Activated naive CD8-positive, alpha-beta T cell treated with anti-CD3 and anti-CD28 coated beads for 36 hours (primary cell): ENCODE measurements at places on chromosomes 12 and 14. TPM values are rescaled to one million over a fixed set of nuclear protein-coding genes. Genes with fewer than 3 reads are reported as not detected.
A peak's percentile ranks its signal among the peaks of the same experiment; 100 is the strongest.

DNA sequence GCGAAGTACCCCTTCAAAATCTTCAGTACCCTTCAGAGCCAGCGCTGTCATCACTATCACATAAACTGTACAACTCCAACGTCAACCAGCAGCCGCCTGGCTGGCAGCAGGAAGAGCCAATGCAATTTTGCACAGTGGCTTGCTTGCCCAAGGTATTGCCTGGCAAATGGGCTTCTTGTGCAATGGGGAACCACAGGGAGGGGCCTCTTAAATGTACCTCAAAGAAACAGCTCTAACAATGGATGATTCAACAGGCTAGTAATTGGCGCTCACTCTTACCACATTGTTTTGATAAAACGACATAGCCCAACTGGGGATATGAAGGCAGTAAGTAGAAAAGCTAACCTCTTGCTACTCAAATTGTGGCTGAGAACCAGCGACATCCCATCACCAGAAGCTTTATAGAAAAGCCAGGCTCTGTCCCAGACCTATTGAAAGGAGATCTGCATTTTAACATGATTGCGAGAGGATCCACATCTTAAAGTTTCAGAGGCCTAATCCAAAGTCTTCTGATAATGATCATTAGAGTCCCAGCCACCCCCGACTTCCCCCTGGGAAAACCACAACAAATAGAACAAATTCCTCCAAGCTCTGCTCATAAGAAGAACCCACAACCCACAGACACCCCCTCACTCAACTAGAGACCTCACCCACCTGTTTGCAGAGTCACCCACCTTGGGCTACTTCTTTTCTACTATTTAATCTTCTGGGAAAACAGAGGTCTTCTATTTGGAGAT lies 125.3 kb upstream of the HIF1A start:
- DNase-seq = peak; percentile 59

- peak; percentile 73 for DNase-seq
Measured at GRCh38 chr12:9741726-9742125, 8.8 kb upstream of the CLECL1 start.

DNA sequence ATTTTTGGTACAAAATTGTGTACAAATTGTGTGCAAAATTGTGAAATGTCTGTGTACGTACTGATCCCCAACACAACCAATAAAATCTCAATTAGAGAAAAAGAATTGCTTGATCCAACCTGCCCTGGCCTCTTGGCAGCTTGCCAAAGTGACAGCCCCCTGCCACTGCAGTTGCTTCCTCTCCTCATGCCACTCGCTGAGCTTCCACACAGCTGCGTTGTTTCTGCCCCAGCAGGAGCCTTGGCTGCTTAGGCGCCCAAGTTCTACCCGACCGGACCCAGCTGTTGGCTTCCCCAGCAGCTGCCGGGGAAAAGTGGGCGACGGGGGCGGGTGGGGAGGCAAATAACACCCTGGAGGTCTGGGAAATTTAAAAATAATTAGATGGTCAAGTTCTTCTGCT lies 171.8 kb upstream of the ATF7IP start:
- no peak for DNase-seq

GRCh38 chr14:49954171-49954631 lies 61.3 kb downstream of the ARF6 start:
- no peak for DNase-seq

GRCh38 chr14:36570065-36570464 lies 12.3 kb downstream of the NKX2-8 start:
- DNase-seq = no peak

GRCh38 chr14:85416771-85417170 lies 113.2 kb upstream of the FLRT2 start:
- DNase-seq = no peak

The PTGER2 gene
- total RNA-seq = 20.8 TPM

The IFT43 gene
- 9.7 TPM for total RNA-seq

The MUCL1 gene
- not detected for total RNA-seq
